Stimulated activated naive B cell treated with anti-CD40 and anti-IgM and Interleukin-4, amounts not matched to agents 10 μg/mL and 1 μg/mL and 100 μg/mL, for 72 hours (primary cell): ENCODE measurements at places on chromosomes 5 and 9.

- DNase-seq, result no peak
These were observed 38.6 kb upstream of the PCSK5 start for GRCh38 chr9:75851917-75852316.

DNA sequence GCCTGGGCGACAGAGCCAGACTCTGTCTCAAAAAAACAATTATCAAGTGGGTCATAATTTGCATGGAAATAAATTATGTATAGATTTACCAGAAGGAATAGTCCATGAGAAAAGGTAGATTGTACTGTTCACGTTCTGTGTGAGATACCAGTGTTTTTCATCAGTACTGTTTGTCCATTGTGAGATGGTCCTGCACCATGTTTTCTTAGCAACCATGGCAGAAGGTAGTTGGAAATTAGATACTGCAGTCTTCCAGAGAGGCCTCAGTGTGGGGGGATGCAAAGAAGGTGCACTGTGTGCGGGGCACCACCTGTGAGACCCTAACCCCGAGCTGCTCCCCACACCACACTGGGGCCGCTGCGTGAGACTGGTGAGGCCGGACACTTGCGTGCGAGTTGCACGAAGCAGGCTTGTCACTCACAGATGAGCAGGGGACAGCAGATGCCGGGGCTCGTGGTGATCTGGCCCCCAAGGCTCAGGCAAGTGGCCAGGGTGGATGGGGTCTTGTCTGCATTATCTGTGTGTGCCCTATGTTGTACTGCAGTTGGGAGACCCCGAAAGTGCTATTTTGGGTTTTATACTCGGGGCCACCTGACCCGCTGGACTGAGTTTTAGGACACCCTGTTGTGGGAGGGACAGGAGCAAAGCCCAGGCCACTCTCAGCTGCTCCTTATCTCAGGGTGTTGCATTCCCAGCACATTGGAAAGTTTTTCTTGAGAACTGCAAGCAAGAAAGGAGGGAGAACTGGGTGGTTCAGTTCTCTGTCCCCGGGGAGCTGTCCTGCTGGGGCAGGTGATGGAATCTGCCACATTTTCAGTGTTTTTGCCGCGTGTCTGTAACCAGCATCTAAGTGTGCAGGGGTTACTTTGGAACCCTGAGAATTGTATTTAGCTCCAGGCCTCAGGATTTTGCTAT, 61.9 kb downstream of the EHMT1 start:
- DNase-seq, result no peak

DNA sequence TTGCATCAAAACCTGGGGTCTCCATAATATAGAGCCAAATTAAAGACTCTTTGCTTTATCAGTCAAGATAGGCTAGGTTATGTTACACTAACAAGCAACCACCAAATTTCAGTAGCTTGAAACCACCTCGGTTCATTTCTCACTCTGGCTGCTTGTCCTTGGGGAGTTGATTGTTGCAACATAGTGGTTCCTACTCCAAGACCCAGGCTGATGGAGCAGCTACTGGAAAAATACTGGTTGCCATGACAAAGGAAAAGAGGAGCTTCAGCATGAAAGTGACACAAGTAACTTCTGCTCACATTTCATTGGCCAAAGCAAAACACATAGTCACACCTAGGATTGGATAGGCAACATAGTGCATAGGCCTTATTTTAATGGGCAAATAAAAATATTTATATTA, 18.5 kb upstream of the RCL1 start:
- DNase-seq, result no peak

DNA sequence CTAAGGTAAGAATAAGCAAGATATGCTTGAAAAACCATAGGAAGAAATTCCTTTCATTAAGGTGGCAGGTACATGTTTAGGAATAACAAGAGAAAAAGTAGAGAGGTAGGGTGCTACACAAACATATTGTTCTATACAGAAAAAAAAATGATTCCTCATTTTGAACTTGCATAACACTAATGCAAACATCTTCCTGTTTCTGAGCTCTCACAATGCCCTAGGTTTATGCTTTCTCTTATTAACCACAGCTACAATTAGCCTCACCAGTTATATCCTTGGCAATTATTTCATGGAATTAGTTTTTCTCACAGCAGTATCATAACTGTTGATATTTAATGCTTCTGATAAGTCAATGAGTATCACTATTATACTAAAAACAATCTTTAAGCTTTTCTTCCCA, 20.7 kb downstream of the CEMIP2 start:
- no peak for DNase-seq

DNA sequence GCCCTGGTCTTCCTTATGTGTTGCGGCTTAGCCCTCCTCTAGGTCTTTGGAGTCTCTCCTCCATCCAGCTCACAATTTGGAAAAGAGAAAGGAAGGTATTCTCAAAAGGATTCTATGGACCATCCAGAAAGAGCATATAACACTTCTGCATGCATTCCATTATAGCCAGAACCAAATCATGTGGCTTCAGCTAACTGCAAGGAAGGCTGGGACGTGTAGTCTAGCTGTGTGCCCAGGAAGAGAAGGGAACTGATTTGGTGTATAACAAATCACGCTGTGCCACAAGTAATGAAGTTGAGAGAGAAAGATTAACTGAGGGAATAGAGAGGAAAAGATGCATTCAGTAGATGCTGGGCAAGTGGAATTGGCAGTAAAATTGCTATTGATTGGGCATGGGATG, 43.7 kb downstream of the PLPPR1 start:
- DNase-seq, result no peak

DNA sequence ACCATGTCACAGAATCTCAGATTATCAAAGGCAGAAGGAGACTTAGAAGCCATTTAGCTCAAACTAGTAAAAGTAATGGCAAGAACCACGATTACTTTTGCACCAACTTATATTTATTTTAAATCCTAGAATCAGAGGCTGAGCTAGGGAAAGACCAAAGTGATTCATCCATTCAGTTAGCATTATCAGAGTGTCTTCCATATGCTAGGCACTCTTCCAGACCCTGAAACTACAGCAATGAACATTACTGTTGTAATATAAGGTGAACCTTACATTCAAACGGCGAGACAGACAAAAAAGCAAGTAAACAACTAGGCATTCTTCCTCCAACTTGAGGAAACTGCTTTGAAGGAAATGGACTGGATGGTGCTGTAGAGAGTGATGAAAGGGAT, 7.9 kb downstream of the PDE6A start:
- no peak for DNase-seq

DNA sequence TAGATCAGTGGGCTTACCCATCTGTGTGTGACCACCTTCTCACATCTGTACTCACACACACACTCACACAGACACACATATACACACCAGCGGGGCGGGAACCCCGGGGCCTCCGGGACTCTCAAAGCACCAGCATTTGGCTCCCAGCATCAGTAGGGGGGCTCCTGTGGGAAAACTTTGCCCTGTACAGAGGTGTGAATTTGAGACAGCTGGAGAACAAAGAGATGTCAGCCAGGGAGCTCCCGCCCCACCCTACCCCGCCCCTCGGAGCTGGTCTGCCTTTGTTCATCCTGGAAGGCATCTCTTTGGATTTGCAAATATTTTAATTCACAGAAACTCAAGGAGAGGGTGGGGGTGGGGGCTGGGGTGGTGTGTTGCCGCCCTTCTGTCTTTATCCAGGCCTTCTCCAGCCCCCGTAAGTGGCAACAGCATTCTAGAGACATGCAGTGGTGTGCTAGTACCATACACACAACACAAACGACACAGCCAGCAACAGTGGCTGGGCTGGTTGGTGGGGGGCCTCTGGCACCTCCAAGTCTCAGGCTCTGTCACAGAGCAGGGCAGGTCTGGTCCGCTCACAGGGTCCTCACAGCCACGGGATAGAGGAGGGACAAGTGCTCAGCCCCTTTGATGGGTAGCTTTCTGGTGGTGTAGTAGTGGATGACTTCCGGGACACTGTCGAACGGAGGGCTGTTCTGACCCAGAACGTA, 15.5 kb upstream of the SLC25A51 start:
- no peak for DNase-seq

- no peak for DNase-seq
These were observed 92.1 kb upstream of the IL12B start for GRCh38 chr5:159422361-159422760.

DNA sequence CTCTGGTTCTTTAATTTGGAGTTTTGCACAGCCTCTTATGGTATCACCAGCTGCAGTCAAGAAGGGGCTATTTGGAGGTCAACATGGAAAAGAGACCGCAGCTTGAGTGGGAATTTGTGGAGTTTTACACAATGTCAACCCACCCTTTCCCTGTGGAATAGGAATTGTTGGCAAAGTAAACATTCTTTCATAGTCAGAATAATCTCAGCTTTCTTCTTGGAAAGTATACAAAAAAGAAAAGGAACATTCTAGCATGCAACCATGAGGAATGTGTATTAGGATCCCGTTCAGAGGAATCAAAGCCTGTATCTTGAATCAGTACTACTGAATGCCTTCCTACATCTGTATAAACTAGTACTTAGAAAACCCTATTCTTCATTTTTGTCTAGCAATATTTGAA, 107.6 kb downstream of the LURAP1L start:
- DNase-seq, result no peak

DNA sequence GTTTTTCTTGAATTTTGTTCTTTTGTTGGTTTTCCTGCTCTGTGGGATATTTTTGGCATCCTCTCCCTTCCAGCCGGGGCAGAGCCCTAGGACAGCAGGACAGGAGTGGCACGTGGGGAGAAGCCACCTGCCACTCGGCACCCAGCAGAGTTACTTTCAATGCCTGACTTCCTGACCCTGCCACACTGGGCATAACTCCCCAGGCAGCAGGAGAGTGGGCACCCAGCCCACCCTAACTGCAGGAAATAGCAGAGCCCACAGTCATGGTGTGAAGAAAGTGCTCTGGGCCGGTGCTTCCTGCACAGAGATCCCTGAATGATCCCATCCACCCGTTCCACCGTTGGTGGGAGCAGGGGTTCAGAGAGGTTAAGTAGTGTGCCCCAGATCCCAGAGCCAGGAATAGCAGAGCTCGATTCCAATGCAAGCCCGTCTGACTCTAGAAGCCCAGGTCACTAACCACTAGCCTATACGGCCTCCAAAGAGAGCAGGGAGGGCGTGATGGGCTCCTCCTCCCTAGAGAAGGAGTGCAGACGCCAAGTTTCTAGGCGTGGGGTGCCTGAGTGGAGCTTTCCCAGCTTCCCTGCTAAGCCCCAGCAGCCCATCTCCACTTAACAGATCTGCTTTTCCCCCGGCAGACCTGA, 8.1 kb upstream of the NUP214 start:
- DNase-seq, result no peak

- DNase-seq, result no peak
These were observed 37.3 kb downstream of the MED27 start for GRCh38 chr9:132042324-132042723.

DNA sequence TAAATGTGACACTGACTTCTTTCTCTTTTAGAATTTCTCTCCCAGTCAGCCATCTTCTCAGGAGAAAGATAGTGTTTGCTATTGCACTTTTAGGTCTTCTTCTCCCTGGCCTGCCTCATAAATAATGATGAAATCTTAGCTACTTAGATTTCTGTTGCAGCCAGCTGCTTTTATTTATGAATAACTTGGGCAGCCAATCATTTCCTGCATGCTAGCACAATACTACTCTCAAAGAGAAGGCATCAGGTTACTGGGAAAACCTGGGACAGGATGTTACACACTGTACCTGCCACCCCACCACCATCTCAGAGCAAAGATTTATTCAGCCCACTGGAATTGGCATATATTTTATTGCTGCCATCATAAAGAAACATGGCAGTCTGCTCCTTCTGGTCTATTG, 266.6 kb downstream of the PRELID2 start:
- DNase-seq, result no peak

DNA sequence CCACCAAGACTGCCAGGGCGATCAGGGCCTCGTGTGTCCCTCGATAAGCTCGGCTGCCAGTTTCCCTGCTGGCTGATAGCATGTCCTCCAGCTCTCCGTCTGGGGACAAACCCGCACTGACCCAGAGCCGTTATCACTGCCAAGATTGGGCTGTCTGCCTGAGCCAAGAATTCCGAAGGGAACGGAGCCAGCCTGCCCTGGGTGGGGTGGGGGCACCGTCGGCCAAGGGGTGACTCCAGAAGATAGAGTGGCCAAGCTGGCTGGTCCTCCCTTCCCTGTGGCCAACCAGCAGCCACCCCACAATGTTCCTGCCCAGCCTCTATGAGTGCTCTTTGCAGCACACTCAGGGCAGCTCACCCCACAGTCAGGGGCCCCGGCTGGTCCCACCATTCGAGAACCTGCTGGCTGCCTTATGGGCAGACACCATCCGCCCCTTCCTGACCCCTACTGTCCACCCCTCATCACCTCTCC, 29.4 kb downstream of the HRH2 start:
- no peak for DNase-seq

- DNase-seq, result no peak
These were observed 241.5 kb downstream of the MAN2A1 start for GRCh38 chr5:109931049-109931780.

DNA sequence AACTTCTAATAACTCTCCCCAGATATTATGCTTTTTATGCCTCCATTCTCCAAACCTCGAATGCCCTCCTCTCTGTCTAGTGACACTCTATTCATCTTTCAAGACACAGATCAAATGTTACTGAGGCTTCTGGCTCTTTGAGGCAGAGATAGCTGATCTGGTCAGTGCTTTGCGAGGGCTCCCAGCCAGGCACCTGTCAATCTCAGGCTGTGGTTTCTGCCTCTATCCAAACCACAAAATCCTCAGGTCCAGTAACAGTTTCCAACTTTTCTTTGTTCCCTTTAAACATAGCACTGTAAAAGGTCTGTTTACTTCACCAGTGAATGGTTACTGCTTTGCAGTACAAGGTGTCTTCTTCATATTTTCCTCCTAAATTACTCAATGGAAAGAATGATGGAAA, 11.5 kb upstream of the STK32A start:
- DNase-seq, result no peak

GRCh38 chr9:76651119-76651705, 113.0 kb upstream of the PCA3 start:
- DNase-seq, result no peak

GRCh38 chr9:113609562-113610318, 146.2 kb downstream of the RGS3 start:
- no peak for DNase-seq
